Psoas muscle (tissue), 8 donors: ENCODE measurements at places on chromosomes 7 and 10. TPM values are rescaled to one million over a fixed set of nuclear protein-coding genes. Genes with fewer than 3 reads are reported as not detected.
A peak's percentile ranks its signal among the peaks of the same experiment; 100 is the strongest.

The VSTM2A gene
- not detected for total RNA-seq

The ZNF804B gene
- not detected for total RNA-seq

The ZPBP gene
- total RNA-seq = not detected

The CFTR gene
- total RNA-seq = not detected

GRCh38 chr7:1624999-1625927 is 44.8 kb upstream of the ELFN1 start:
- no peak overlapping the region for H3K27ac ChIP-seq
- no peaks in the 10 kb centered on the region for H3K36me3 ChIP-seq
- no peaks in the 10 kb centered on the region for H3K27me3 ChIP-seq
- DNase-seq = no peak
- H3K4me3 ChIP-seq = no peak overlapping the region

DNA sequence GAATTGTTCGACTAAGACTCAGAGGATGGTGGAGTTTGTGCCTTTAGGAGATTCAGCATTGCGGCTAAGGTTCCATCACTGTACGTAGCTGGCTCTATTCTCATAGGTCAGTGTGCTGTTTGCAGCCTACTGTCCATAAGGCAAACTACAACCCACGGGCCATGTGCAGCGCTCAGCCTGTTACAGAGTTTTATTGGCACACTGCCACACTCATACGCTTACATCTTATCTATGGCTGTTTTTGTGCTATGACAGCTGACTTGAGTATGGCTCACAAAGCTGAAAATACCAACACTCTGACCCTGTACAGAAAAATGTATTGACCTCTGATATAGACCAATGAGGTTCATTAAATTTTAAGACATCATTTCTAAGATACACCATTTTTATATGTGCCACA is 114.5 kb downstream of the ARID5B start:
- no peak overlapping the region for H3K4me3 ChIP-seq
- no peaks in the 10 kb centered on the region for H3K36me3 ChIP-seq
- peaks cover 42% of the 10 kb centered on the region for H3K4me1 ChIP-seq
- DNase-seq = no peak

DNA sequence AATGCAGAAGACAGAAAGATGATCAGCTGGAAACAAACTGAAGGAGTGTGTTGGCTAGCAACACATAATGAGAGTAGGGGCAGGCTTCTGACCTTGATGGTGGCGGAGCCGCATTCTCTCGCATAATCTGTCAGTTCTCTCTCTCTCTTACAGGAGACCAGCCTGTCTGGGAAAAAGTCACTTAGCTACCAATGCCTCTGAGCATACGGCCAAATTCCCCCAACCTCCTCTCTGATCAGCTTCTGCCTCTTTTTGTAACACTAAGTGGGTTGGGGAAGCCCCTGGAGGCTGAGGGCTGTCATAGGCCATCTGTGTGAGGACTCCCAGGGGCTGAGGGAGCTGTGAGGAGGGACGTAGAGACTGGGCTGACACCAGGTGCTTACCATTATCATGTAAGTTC is 104.6 kb downstream of the HIPK2 start:
- no peaks in the 10 kb centered on the region for H3K27me3 ChIP-seq
- no peak overlapping the region for H3K4me3 ChIP-seq
- DNase-seq = no peak
- H3K36me3 ChIP-seq = peaks cover 9% of the 10 kb centered on the region
- no peak overlapping the region for H3K27ac ChIP-seq
- H3K4me1 ChIP-seq = peaks cover 8% of the 10 kb centered on the region

GRCh38 chr10:80273523-80274170 is 15.8 kb downstream of the MAT1A start:
- no peak overlapping the region for H3K4me3 ChIP-seq
- H3K27me3 ChIP-seq = no peaks in the 10 kb centered on the region
- H3K36me3 ChIP-seq = no peaks in the 10 kb centered on the region
- no peaks in the 10 kb centered on the region for H3K4me1 ChIP-seq
- H3K27ac ChIP-seq = no peak overlapping the region

DNA sequence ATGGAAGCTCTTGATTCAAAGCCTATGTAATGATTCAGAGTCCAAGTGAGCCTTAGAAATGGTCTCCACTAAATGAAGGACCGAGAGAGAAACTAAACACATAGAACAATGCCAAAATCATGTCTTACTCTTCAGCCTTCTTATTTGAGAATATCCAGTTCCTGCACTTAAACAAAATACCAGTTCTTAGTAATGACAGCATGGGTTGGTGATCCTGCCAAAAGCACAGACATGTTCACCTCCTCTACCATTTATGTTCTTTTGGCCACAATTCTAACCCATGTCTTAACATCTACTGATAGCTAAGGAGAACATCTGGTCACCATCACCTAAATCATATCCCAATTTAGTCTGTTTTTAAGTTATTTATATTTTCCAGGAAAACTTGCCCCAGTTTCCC is 239.6 kb upstream of the PTN start:
- H3K27me3 ChIP-seq = no peaks in the 10 kb centered on the region
- H3K27ac ChIP-seq = no peak overlapping the region
- DNase-seq = no peak
- no peak overlapping the region for H3K4me3 ChIP-seq
- no peaks in the 10 kb centered on the region for H3K36me3 ChIP-seq

DNA sequence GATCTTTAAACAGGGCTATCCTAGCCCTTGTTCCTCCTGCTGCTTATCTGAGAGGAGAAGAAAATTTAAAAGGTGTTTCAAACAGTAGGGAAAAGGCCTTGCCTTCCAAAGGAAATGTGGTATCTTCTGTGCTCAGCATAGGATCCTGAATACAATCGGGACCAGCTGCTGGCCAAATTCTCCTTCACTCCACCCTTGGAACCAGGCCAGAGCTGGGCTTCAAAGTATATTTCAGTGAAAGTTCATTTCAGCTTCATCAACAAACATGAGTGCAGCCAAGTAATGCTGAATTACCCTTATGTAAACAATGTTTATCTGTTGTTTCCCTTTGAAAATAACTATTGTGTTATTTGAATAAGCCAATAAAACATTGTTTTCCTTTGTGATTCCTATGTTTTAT is 146.5 kb upstream of the MEOX2 start:
- no peak overlapping the region for H3K27ac ChIP-seq
- DNase-seq = peak; percentile 39
- H3K36me3 ChIP-seq = no peaks in the 10 kb centered on the region
- no peaks in the 10 kb centered on the region for H3K4me1 ChIP-seq
- no peak overlapping the region for H3K4me3 ChIP-seq

DNA sequence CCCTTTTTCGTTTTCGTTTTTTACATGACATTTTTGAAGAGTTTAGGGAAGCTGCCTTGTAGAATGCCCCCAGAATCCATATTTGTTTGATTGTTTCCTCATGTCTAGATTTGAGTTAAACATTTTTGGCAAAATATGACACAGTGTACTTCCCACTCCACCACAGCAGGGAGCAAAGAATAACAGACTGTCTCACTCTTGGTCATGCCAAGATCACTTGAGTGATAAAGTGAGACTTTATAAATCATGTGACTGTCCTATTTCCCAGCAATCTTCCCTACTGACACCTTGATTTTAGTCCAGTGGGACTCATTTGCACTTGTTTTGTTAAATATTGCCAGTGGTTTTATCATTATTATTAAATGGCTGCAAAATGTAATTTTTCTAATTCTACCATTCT is 44.4 kb upstream of the USP6NL start:
- peaks cover 7% of the 10 kb centered on the region for H3K27me3 ChIP-seq
- DNase-seq = no peak
- no peaks in the 10 kb centered on the region for H3K36me3 ChIP-seq
- no peaks in the 10 kb centered on the region for H3K4me1 ChIP-seq

GRCh38 chr10:34151931-34152330 is 663.2 kb downstream of the PARD3 start:
- H3K4me3 ChIP-seq = no peak overlapping the region
- peaks cover 3% of the 10 kb centered on the region for H3K4me1 ChIP-seq
- no peak for DNase-seq
- H3K36me3 ChIP-seq = no peaks in the 10 kb centered on the region
- no peak overlapping the region for H3K27ac ChIP-seq

GRCh38 chr10:84054743-84055142 is 84.6 kb upstream of the GHITM start:
- no peaks in the 10 kb centered on the region for H3K27me3 ChIP-seq
- H3K36me3 ChIP-seq = no peaks in the 10 kb centered on the region
- no peak overlapping the region for H3K4me3 ChIP-seq
- no peak for DNase-seq
- H3K27ac ChIP-seq = no peak overlapping the region

DNA sequence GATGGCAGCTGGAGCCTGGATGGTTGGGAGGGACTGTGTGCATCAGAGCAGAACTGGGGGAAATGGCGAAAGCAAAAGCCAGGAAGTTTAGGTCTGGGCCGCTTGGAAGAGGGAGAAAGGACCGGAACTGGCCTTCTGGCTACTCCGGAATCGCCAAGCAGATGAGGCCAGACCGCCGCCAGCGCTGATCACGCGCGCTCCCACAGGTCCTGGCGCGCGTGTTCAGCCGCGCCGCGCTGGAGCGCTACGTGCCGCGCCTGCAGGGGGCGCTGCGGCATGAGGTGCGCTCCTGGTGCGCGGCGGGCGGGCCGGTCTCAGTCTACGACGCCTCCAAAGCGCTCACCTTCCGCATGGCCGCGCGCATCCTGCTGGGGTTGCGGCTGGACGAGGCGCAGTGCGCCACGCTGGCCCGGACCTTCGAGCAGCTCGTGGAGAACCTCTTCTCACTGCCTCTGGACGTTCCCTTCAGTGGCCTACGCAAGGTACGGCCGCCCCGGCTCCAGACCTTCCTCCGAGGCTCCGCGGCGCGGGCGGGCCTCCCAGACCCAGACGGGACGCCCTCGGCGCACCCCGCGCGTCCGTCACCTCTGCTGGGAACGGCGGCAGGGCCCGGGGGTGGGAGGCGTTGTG is 2.0 kb downstream of the CYP26C1 start:
- peak overlapping the region; percentile 26 for H3K4me3 ChIP-seq
- H3K4me1 ChIP-seq = peaks cover 6% of the 10 kb centered on the region
- H3K27ac ChIP-seq = no peak overlapping the region

DNA sequence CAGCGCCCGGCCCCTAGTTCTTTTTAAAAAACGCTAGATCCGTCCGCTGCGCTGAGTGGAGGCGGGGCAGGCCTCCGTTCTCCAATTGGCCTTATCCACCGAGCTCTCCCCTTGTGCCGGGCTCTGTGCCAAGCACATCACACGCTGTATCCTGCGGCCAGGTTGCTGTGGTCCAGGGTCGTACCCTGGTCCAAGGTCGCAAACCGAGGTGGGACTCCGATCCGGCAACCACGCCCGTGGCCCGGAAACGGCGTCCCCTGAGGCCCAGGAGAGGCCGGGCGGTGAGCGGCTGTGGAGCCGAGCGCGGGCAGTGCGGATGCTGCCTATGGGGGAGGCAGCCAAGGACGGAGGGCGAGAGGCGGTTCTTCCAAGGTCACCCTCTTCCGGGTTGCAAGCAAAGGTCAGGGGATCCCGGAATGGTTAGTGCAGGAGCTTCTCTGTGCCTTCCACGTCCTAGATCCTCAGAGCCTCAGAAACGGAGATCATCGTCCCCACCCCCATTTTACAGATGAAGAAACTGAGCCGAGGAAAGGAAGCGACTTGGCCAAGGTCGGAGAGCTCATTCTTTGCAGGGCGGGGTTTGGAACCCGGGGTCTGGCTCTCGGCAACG is 72.4 kb upstream of the LRRC4 start:
- H3K36me3 ChIP-seq = no peaks in the 10 kb centered on the region
- peak; percentile 54 for DNase-seq
- H3K27me3 ChIP-seq = peaks cover 27% of the 10 kb centered on the region
- H3K4me3 ChIP-seq = peak overlapping the region; percentile 53
- H3K4me1 ChIP-seq = no peaks in the 10 kb centered on the region

- H3K27ac ChIP-seq = no peak overlapping the region
- H3K4me3 ChIP-seq = no peak overlapping the region
- no peak for DNase-seq
- peaks cover 8% of the 10 kb centered on the region for H3K4me1 ChIP-seq
- H3K36me3 ChIP-seq = no peaks in the 10 kb centered on the region
Observed at GRCh38 chr10:114990586-114990985, 52.6 kb downstream of the TRUB1 start.

- peaks cover 14% of the 10 kb centered on the region for H3K4me1 ChIP-seq
- H3K4me3 ChIP-seq = no peak overlapping the region
- H3K27me3 ChIP-seq = no peaks in the 10 kb centered on the region
Observed at GRCh38 chr7:90607196-90607595, 11.1 kb downstream of the CDK14 start.

DNA sequence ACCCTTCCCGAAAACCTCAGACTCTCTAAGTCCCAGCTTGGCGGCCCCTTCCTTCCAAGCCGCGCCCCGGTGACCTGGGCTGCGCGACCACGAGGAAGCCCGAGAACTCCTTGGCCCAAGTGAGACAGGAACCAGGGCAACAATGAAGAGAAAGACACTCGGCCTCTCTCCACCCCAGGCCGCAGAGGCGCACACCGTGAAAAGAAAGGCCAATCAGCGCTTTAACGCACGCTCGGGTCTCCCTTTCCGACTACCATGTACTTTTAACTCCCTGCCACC is 166.4 kb upstream of the PPP1R3A start:
- no peak for DNase-seq
- H3K4me1 ChIP-seq = peaks cover 6% of the 10 kb centered on the region
- H3K27ac ChIP-seq = peak overlapping the region; percentile 93
- no peaks in the 10 kb centered on the region for H3K36me3 ChIP-seq
- peak overlapping the region; percentile 85 for H3K4me3 ChIP-seq
- no peaks in the 10 kb centered on the region for H3K27me3 ChIP-seq

- no peak overlapping the region for H3K4me3 ChIP-seq
- no peak for DNase-seq
- H3K4me1 ChIP-seq = peaks cover 36% of the 10 kb centered on the region
- H3K36me3 ChIP-seq = peaks cover 75% of the 10 kb centered on the region
- peak overlapping the region; percentile 23 for H3K27ac ChIP-seq
- H3K27me3 ChIP-seq = no peaks in the 10 kb centered on the region
Observed at GRCh38 chr10:13113544-13113943, 13.6 kb downstream of the OPTN start.

- no peak overlapping the region for H3K27ac ChIP-seq
- H3K36me3 ChIP-seq = peaks cover 81% of the 10 kb centered on the region
- H3K4me1 ChIP-seq = no peaks in the 10 kb centered on the region
- H3K4me3 ChIP-seq = no peak overlapping the region
Observed at GRCh38 chr10:91864099-91864498, 45.2 kb downstream of the FGFBP3 start.
